Lung microvascular endothelial cell (primary cell): ENCODE measurements at places on chromosomes 5 and 9.
A peak's percentile ranks its signal among the peaks of the same experiment; 100 is the strongest.

GRCh38 chr9:79155308-79155707, 416.5 kb upstream of the TLE4 start:
- no peak for DNase-seq

- DNase-seq: peak; percentile 57
Observed at GRCh38 chr9:14243514-14244042, 70.4 kb downstream of the NFIB start.

DNA sequence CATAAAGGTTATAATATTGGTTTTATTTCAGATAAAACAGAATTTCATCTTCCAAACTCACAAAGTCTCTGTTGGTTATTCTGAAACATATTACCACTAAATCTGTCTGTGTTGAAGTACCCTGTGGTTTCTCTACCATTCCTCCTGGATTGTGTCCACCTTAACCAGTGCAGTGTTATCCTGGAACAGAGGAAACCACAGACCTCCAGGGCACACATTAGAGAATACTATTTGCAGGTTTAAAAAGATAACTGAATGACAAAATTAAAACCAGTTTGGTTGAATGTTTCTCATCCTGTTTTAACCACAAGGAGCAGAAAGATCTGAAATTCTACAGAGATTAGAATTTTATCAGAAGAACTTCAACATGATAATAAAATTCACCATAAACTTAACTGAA, 251.8 kb downstream of the CWC27 start:
- DNase-seq: no peak

GRCh38 chr5:65873181-65873750, 53.1 kb upstream of the ERBIN start:
- DNase-seq: peak; percentile 92

- DNase-seq: no peak
Observed at GRCh38 chr5:135127439-135128240, 93.6 kb upstream of the PITX1 start.

- DNase-seq: no peak
Observed at GRCh38 chr9:5671711-5672353, 42.9 kb downstream of the RIC1 start.

GRCh38 chr5:17395106-17395880, 102.7 kb upstream of the TAF11L2 start:
- no peak for DNase-seq

DNA sequence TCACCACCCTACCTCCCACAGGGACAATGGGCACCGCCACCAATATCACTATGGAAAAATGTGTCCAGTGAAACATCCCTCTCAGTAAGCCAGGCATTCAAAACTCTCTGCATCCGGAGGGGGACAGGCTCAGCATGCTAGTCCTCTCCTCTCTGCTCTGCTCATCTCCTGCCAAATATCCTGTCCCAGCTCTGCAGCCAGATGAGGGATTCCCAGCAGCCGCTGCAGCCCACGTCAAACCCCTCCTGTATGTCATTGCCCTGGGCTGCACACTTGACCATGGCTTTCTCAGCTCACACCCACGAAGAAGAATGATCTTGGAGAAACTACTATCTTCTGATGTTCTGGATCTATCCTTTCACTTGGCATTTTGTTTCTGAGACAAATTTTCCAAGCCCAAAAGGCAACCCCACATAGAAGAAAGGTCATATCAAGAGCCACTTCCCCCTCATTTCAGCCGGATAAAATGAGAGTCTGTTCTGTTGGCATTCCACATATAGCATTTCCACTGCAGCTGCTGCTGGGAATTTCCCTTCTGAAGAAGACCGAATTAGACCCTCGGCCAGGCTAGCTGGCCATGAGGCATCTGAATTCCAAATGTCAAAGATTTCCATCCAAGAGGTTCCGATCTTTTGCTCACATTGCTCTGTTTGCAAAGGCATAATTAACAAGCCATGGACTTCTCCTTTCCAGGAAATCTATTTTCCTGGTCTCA, 338.0 kb downstream of the ACTL7B start:
- peak; percentile 35 for DNase-seq

GRCh38 chr5:127812570-127812969, 109.4 kb downstream of the CCDC192 start:
- no peak for DNase-seq

DNA sequence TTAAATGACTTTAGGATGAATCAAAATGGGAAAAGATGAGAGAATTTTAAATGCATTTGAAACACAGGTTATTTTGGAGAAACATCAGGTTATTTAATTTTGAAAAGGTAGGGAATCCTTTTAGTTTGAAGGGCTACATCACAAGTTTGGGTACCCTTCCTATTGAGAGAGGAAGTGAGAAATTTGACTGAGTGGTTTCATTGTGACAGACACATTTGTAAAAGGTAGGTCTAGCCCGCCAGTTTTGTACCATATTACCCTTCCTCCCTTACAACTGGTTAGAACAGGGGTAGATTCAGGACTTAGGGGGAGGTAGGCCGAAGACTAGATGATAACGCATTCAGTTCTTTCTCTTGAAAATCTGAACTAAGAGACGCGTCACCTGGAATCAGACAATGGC, 464.2 kb downstream of the EBF1 start:
- no peak for DNase-seq

DNA sequence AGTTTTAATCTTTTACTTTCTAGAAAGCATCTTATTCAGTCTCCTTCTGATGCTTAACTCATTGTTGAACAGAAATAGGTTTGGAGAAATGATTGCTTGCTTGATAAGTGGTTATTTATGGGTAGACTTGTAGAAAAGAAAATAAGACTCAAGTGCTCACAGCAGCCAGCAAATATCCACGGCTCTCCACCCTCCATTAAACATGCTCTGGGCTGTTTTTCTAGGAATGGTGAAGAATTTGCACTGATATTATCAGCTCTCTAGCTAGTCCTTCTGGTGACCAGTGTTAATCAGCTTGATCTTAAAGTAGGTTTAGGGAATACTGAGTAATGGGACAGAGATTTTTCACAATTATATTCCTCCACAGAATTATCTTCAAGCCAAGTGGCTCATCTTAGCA, 60.6 kb downstream of the SLC1A3 start:
- no peak for DNase-seq

- DNase-seq: no peak
Observed at GRCh38 chr5:95440825-95441224, 49.7 kb downstream of the FAM81B start.

GRCh38 chr5:14168793-14169262, 25.7 kb downstream of the TRIO start:
- DNase-seq: no peak

- DNase-seq: no peak
Observed at GRCh38 chr9:104608336-104608735, 2.9 kb upstream of the OR13C2 start.

DNA sequence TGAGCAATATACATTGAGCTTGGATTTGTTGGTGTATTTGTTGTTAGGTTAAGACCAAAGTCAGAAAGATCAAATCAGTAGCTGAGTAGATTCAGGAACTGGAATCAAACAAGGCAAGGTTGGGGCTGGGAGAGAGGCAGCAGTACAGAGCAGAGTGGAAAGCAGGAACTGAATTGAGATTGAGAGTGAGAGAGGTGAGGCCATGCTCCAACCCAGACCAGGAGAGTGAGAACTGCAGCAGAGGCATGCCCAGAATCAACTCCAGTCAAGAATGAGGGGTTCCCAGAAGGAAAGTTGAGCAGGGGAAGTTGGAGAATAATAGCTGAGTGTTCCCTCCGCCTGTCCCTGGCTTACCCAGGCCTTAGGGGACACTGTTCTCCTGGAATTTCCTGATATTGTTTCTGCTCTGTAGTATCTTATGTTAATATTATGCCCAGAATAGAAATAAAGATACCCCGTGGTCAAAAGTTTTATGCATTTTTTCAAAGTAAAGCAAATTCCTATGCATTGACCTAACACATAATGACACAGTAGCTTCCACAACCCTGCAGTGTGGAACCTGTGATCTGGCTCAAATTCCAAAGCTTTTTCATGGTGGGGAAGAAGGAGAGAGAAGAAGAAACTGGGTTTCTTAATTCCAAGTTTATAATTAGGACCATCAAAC, 82.7 kb downstream of the SV2C start:
- DNase-seq: peak; percentile 63

GRCh38 chr5:94432499-94432898, 185.9 kb downstream of the KIAA0825 start:
- DNase-seq: peak; percentile 38

GRCh38 chr5:94218374-94218773, 400.0 kb downstream of the KIAA0825 start:
- no peak for DNase-seq

- DNase-seq: no peak
Observed at GRCh38 chr5:60640901-60641300, 59.1 kb downstream of the DEPDC1B start.

DNA sequence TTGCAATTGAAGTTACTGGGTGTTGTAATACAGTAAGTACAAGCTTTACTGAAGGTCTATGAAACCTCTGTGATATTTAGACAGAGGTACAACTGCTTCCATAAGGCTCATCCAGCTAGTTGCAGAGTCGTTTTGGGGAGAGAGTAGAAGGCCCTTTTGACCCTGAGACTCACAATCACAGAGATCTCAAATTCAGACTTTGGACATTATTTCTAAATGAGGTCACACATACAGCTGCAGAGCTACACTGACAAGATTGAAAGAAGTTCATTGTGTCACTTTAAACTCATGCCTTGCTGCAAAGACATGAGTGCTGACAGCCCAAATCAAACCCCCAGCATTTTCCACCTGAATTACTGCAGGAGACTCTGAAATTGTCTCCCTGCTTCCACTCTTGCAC, 205.9 kb upstream of the TMEM161B start:
- DNase-seq: no peak

- no peak for DNase-seq
Observed at GRCh38 chr9:124629600-124629999, 122.4 kb upstream of the NR5A1 start.

- no peak for DNase-seq
Observed at GRCh38 chr5:155833287-155833686, 493.7 kb upstream of the SGCD start.

DNA sequence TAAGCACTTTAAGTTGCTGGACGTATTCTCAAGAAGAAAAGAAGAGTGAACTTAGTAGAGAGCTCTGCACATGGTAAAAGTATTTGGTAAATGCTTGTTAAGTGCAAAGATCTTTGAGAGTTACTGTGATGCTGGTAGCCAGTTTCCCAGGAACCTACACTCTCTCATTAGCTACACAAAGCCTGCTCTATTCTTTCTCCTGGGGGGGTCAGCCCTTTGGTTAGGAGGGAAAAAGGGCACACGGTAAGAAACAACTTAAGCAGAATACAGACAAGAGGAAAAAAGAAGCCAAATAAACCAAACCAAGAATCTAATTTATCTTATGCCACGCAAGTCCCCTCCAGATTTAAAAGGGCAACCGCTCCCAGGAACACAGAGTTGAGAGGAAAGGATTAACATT, 1100.1 kb upstream of the CDH10 start:
- DNase-seq: no peak

DNA sequence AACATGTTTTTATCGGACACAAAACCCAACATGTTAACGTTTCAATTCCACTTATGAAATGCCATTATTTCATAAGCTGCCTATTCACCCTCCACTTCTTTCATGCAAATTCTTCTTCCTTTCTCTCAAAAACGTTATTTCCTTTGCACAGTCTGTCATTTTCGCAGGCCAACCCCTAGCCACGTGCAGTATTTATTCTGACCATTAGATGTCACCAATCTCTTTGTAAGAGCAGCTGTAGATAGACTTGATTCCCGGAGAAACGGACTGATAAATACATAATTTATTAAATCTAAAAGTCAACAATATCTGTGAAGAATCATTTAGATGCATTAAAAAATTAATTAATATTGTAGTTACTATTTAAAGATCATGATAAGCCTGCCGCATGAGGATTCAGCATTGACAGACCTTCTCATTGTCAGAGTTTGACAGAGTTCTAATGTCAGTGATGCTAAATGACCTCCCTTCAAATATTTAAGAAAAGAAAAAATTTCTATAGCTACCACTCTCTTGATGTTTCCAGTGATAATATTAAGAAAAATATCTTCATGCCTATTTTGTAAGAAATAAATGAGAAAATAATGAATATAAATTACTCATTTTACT, 933.6 kb downstream of the CDH12 start:
- DNase-seq: peak; percentile 70

DNA sequence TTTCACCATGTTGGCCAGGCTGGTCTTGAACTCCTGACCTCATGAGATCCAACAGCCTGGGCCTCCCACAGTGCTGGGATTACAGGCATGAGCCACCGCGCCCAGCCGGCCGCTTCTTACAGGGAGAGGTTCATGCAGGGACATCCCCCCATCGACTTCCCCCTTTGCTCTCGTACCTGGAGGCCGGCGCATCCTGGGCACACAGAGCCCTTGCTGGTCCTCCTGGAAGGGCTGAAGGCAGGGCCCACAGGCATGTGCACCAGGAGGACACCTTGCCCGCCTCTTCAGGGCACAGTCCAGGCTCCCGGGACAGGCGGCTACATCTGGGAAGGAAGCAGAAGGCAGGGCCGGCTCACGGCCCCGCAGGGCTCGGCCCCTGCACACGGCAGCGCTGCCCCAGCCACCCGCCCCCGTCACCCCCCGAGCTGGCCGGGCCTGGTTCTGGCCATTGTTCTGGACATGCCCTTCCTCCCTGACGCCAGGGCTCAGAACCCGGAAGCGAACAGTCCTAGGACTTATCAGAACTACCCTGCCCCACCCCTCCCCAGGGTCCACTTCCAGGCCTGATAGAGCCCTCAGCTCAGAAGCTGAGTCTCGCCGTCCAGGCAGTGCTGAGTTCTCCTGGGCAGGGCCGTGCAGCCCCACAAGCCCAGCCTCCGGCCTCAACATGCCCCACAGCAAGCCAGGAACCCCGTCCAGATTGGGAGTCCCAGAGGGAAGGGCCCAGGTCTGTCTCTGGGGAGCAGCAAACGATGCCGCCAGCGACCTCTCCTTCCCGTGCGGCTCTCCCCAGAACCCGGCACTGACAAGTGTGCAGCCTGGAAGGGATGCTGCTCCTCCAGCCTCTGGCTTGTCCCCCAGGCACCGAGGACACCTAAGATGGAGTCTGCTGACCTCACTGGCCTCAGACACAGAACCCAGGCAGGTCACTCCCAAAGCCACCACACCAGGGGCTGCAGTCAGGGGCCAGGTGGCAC, 2.9 kb downstream of the NPDC1 start:
- DNase-seq: peak; percentile 34

DNA sequence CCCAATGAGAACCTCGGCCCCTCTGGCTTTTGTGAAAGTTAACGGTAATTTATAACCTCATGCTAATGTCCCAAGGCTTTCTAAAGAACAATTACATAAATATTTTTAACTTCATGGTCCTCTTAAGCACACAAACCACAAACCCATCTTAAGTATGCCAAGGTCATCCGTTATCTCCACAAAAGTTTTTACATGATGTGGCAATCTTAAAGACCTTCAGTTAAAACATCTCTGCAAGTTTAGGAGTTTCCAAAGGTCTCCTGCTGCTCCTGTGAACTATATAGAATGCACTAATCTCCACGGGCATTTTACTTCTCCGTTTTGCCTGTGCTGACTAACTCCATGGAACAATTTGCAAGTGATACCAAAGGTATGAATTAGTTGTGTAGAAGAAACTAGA, 228.2 kb downstream of the TLE1 start:
- DNase-seq: no peak

DNA sequence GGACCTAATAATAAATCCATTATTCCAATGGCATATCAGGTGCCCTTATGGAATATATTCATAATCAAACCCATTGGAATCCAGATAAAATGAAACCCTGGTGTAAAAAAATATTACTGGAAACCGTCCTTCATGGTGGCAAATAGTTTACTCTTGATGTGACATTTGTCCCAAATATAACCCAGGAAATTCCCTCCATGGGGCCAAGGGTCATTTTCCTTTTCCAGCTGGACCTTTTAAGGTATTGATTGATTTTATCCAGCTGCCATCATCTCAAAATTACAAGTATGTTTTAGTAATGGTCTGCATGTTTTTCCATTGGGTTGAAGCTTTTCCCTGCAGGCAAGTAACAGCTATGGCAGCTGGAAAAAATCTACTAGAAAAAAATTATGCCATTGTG, 8.4 kb upstream of the UGT3A1 start:
- DNase-seq: no peak
